ENCODE measurements at places on chromosomes 2 and 18.

- DNase-seq, result no peak
Measured at GRCh38 chr2:24410976-24411375, 50.6 kb upstream of the ITSN2 start.

- DNase-seq, result no peak
Measured at GRCh38 chr2:113357071-113357470, 78.3 kb upstream of the PAX8 start.

DNA sequence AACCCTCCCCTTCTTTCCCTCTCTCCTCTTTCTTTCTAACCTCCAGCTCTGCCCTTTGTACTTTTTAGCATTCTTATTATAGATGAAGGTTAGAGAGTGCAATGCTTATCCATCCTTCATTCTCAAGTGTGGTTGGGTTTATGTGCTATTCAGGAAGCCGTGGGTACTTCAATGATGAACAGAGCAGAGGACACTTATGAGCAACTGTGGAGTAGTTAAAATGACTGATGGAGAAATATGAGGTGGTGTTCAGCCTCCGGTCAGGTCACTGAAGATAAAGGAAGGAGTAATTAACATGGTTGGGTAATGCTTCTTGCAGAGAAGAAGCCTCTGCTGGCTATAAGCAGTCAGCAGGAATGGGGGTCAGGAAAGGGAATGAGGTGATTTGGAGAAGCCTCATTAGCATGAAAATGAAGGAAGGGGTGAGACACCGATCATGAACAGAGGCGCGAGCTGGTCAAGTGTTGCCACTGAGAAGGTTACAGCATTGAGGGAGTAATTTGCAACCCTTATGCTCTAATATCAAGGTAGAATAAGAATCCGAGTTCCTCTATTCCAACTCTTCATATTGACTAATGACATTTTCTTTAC is 174.7 kb downstream of the LPIN1 start:
- no peak for DNase-seq

GRCh38 chr18:76013057-76013456 is 482.0 kb downstream of the ZNF516 start:
- no peak for DNase-seq

DNA sequence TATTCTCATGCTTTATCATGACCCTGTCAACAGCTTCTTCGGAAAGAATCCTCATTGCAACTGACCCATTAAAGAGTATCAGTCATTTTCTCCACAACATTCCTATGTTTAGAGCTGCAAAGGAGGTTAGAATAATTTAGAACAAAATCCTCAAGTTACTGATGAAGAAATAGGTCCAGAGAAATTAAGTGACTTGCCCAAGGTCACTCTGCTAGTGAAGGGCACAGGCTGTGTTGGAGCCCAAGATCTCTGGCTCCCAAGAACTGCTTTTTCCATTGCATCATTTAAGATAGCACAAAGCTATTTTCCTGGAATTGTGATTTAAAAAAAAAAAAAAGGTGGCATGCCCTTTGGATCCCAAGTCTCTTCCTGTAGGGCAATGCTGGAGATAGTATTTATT is 9.6 kb downstream of the IRS1 start:
- no peak for DNase-seq

GRCh38 chr2:111225856-111226255 is 105.1 kb downstream of the BCL2L11 start:
- no peak for DNase-seq

- no peak for DNase-seq
Measured at GRCh38 chr2:238220892-238221521, 17.5 kb upstream of the ILKAP start.

DNA sequence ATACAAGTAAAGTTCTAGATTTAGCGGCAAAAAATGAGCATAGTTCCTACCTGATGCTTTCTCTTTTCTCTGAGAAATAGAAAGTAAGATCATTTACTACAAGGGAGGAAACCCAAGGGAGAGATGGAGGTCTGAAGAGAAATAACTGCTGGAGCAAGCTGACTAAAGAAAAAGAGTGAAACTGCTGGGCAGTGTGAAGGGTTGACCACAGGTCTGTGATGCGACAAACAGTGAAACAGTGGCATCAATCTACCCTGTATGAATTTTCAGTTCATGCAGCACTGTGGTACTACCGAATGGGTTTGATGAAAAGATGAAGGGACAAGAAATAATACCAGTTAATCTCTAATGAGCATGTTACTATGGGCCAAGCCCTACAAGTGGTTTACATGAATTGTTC is 52.2 kb downstream of the CUL3 start:
- no peak for DNase-seq

DNA sequence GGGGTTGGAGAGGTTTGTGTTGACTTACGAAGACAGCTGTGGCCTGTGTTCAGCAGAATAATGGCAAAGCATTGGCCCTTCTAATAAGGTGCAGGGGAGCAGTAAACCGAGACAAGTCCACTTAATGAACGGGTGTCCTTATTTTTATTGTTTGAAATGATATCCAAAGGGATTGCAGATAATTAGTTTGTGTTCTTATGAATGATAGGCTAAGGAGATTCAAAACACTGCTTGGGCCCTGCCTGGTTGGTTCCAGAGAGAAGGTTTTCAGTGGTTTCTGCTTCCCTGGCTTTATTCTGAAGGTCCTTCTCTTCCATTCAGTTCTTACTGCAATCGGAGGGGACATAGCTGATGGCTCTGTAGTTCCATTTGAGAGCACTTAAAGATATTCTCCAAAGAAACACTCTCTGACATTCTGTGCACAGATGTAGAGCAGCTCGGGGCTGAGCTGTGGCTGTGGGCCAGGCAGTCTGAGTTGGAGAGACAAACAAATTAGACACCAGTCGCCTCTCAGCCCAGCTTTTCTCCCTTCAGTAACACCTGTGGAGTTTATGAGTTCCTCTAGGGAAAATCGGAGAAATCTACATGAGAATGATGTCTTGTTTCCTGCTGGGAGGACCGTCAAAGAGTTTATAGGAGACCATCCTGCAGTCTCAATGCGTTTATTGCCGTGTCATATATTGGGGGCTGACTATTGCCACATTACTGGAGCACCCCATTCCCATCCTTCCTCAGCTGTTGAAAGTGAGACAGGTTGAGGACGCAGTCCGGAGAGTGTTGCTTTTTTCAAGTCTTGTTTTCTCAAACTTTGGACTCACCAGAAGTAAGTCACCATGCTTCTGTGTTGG is 6.5 kb downstream of the GREB1 start:
- DNase-seq, result no peak

DNA sequence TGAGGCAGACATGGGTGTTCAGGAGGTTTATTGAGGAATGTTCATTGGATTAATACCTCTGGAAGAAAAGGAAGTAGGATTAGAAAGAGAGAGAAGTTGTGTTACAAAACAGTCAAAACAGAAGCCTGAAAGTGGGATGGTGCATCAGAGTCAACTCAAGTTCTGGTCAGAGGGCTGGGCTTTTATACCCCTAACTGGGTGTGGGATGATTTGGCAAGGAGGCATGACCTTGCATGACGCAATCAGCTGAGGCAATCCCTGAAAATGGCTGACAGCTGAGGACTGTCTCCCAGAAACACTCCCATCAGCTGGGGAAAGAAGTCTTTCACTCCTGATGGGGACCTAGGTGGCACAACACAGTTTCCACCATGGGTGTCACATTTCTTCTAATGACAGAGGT is 818.2 kb downstream of the SATB2 start:
- DNase-seq, result no peak

DNA sequence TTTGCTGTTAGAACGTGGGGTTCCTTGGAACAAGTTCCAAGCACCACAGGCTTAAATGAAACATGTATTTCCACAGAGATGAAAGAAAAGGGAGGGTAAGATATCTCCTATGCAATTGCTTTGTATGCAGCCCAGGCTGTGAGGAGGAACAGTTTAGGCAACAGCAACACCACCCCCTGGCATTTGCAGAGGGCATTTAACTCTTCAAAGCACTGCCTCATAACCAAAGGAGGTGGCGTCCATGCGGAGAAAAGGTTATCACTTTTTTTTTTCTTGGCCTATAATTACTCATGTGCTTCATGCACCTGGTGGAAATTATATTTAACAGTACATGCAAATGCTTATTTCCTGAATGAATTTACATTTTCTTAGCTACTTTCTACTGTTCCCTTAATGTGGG is 286.0 kb downstream of the LPIN1 start:
- DNase-seq, result no peak

- no peak for DNase-seq
Measured at GRCh38 chr2:210496512-210496911, 20.0 kb upstream of the LANCL1 start.

GRCh38 chr2:185645529-185645928 is 93.1 kb upstream of the FSIP2 start:
- DNase-seq, result no peak

DNA sequence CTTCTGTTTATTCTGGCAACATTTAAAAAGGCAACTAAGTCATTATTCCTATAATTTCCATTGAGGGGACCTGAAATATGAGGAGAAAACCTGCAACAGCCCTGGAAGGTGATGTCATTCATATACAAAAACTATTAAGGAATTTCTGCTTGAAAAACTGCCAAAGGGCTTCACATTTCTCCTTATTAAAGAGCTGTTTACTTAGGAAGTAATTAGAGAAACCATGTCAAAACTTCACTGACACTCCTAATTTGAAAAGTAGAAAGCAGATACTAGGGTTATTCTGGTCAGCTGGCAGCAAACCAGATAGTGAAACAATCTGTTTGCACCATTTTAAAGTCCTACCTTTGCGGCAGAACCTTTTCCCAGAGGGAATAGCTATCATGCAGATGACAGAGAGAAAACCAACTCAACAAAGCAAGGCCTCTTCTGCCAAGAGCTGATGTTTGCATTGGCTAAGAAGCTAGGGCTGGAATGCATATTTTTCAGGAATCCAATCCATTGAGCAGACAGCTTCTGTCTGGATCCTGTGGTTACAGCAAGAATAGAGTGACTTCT is 592.2 kb upstream of the SYT4 start:
- DNase-seq, result no peak

- DNase-seq, result no peak
Measured at GRCh38 chr2:100207411-100207885, 65.1 kb upstream of the AFF3 start.

- no peak for DNase-seq
Measured at GRCh38 chr18:36214811-36215210, 27.5 kb downstream of the MOCOS start.

- DNase-seq, result no peak
Measured at GRCh38 chr18:76721207-76721996, 101.0 kb upstream of the ZNF236 start.

All from RWPE2 (cell line).